T-helper 1 cell (primary cell): ENCODE measurements at places on chromosomes 13 and 19.

DNA sequence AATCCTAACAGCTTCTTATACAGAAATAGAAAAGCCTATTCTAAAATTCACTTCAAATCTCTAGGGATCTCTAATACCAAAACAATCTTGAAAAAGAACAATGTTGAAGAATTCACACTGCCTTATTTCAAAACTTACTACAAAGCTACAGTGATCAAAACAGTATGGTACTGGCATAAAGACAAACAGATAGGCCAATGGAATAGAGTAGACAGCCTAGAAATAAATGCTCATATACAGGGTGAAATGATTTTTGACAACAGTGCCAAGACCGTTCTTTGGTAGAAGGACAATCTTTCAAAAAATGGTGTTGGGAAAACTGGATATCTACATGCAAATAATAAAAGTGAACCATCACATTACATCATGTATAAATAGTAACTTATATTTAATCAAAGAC lies 11.8 kb upstream of the ZNF563 start:
- no peak for DNase-seq

- DNase-seq, result peak; percentile 41
These were observed 4.0 kb downstream of the EBI3 start for GRCh38 chr19:4233282-4233853.

- DNase-seq, result peak; percentile 77
These were observed at the start of gene ZNF90 for GRCh38 chr19:20077791-20078463. ZNF90 (plus strand) TSS chr19:20078000; CDS start chr19:20078133, 133 bp downstream.

DNA sequence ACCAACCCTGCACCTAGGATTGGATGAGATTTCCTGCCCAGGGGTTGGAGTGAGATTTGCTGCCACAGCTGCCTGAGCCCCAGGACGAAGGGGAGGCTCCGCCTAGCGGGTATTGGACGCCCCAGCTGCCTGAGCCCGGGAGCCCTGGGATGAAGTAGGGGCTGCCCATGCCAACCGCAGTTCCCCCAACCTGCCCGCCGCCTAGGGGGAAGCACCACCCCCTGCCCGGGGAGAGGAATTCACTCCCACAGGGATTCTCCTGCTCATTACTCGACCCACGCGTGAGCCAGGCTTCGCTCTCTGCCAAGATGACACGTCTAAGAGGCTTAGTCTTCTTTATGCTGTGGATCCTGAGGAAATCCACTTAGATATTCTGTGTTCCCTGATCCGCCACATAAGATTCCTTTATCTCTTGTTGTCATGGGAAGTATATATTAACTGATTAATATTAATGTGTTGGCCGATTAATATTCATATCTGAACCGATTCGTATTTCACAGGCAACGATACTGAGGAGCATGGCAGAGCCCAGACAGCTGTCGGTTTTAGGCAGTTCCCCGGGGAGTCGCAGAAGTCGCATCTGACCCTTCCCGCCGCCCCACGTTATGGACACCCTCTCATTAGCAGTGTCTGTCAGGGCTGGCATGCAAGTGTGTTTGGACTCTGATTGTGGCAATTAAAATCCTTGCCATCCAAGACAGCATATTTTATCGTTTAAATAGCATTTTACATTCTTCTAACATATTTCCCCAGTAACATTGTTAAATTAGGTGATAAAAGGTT lies 44.5 kb upstream of the KCTD15 start:
- no peak for DNase-seq

- no peak for DNase-seq
These were observed 17.6 kb downstream of the FOXO1 start for GRCh38 chr13:40648841-40649240.

DNA sequence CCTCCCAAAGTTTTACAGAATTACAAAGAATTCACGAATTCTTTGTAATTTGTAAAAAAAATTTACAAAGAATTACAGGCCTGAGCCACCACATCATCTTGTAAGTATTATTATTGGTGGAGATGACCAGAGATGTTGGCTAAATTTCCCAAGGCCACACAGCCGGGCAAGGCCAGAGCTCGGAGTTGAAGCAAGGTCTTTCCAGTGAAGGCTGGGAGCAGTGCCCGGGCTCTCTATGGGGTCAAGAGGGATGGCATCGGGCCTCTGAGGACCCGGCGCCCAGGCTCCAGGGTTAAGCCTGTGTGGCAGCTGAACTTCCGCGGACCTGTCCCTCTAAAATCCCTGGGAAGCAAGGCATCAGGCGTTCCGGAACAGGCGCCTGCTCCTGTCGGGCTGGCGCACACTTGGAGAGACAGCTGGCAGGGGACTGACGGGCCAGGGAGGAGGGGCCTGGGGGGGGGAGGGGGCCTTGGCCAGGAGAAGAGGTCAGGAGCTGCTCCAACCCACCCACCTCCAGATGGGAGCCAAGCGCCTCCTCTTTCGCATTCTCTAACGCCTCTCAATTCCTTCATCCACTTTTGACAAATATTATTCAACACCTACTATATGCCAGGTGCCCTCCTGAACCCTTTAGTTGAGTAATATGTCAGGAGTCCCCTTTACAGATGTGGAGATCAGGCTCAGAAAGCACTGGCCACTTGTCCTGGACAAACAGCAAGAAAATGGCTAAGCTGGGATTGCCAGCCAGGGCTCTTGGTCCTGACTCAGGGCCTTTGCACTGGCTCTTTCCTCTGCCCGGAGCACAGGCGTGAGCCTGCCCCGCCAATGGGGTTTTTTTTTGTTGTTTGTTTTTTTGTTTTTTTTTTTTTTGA lies 36.8 kb upstream of the SEMA6B start:
- DNase-seq, result no peak

DNA sequence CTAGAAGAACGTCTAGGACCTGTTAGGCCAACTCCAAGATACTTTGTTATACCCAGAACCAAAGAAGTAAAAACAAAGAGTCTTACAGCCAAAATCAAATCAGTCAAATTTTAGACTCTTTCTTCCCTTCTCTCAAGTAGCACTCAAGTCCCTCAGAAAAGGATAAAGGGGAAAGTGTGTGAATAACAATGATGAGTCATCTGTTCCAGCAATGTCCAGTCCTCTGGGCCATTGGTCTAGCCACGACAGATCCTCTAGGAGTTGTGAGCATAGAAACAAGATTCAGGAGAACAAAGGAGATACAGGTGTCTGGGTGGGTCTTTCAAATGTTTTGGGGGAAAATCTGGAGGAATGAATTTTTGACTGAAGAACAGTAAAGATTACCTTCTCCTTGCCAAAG lies 36.3 kb downstream of the STOML3 start:
- DNase-seq, result no peak

DNA sequence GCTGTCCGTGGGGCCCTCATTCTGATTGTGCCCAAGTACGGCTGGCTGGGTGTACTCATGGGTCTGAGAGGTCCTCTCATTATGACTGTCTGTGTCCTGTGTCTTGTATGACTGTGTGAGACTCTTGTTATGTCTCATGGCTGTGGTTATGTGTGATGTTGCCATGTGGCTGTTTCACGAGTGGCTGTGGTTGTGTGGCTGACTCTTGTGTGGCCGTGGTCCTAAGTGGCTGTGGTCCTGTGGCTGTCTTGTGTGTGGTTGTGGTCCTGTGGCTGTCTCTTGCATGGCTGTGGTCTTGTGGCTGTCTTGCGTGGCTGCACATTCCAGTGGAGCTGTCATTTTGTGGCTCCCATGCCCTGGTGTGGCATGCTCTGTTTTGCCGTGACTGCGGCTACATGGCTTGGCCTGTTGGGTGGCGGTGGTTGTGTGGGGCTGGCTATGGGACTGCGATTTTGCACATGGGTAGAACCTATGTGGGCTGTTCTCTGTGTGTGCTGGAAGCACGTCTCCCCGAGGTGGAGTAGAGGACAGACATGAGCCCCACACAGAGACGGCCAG lies 2.5 kb downstream of the LYL1 start:
- DNase-seq, result peak; percentile 94

DNA sequence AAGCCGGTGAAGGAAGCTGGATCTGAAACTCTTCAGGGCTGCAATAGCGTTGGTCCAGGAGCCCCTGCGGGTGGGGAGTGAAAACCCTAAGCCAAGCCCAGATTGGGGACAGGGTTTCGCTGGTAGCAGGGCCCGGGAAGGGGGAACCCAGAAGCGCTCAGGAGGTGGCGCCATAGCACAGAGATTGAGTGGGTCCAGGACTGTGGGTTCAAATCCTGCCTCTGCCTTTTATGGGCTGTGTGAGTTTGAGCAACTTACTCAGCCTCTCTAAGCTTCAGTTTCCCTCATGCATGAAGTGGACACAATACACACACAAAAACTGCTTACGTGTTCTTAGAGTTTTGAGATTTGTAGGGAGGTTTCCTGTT lies 8.3 kb upstream of the SYCN start:
- no peak for DNase-seq

DNA sequence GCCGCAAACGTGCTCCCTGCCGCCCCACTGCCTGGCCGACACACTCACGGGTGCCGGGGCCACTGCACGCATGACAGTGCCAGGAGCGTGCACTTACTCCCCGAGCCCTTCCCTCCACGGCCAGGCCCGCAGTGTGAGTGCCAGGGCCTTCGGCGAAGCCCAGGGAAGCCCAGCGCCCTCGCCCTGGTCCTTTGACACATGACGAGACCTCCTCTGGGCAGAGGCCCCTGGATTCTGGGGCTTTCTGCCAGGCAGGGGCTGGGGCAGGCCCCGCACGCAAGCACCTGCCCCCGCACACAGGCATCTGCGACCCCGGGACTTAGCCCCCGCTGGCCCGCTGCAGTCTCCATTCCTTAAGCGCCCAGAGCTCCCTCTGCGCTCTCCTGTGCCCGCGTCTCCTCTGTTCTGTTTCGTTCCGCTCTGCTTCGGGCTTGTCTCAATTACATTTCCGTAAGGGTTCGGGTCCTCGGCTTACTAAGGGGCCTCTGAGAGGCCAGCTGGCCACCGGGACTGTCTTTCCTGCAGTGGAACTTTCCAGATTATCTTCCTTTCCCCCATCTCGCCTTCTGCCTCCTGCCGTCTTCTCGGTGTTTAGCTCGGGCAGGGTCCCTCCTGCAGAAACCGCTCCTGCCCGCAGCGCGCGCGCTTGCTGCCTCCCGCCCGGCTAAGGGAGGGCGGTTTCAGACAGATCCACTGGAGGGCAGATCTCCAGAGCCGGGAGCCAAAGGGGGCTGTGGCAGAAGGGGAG lies 98.8 kb downstream of the ING1 start:
- no peak for DNase-seq

DNA sequence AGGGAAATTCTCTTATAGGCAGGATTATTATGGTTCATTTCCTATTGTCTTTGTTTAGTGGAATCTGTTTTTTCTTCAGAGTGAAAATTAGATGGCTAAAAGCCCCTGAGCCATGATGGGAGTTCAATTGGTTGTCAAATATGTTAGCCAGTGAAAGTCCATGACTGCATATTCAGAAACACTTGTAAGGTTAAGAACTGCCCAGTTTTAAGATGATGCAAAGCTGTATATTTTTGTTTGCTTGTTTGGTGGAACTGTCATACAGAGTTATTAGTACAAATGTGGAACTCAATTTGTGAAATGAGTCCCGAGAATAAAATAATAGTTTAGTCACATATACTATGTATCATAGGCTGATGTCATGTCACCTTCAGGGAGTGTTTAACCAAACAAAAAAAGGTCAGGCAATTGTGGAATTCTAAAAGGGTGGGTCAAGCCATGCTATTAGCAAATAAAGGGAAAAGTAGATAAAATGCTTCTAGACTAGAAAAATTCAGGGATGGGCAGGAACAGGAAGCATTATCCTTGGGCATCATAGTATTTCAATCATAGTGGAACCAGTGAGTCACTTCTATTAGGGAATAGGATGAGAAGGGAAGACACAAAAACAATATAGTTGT lies 248.3 kb upstream of the SLITRK1 start:
- DNase-seq, result no peak

- no peak for DNase-seq
These were observed 49.6 kb downstream of the MYO9B start for GRCh38 chr19:17125062-17125727.

DNA sequence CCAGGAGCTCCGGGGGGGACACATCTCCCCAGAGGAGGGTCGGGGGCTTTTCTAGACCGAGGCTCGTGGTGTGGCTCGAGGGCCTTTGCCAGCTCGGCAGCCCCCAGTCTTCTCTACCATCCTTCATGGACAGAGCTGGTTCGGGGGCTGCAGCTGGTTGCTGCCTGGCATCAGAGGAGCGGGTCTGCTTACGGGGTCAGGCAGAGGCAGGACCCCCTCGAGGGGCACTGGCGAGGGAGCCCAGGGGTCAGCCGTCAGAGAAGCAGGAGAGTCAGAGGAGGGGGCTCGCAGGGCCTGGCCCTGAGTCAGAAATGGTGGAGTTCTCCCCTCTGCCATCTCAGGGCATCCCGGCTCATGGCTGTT lies 123.5 kb downstream of the KDM4B start:
- no peak for DNase-seq

DNA sequence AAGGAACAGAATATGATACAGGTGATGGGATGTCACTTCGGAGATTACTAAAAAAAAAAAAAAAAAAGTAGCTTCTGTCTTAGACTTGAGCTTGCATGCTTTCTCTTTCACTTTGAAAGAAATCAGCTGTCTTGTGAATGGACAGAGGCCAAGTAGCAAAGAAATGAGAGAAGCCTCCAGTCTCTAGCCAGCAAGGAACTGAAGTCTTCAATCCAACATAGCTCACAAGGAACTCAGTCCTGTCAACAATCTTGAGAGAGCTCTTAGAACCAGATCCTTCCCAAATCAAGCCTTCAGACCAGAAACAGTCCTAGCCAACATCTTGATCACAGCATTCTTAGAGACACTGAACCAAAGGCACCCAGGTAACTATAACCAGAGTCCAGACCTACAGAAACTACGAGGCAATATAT lies 7.7 kb downstream of the N4BP2L2 start:
- DNase-seq, result no peak

- DNase-seq, result no peak
These were observed 1244.2 kb upstream of the MIR17HG start for GRCh38 chr13:90103099-90103784.

DNA sequence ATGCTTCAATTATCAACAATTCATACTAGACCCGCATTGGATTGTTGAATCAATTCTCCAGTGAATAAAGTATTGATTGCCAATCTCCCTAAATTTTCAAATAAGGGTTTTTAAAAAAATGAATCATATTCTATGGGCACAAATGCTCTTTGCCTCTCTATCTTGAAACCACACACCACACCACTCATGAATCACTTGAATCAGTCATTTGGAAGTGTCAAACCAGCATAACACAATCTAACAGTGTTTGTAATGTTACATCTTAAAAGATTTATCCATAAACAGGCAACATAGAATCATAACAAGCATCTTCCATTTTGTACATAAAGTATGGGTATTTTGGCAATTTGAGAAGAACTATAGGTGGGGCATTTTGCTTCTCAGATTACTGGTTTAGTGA lies 219.5 kb upstream of the MIR17HG start:
- DNase-seq, result no peak
